ENCODE measurements at places on chromosomes 16 and 17.

DNA sequence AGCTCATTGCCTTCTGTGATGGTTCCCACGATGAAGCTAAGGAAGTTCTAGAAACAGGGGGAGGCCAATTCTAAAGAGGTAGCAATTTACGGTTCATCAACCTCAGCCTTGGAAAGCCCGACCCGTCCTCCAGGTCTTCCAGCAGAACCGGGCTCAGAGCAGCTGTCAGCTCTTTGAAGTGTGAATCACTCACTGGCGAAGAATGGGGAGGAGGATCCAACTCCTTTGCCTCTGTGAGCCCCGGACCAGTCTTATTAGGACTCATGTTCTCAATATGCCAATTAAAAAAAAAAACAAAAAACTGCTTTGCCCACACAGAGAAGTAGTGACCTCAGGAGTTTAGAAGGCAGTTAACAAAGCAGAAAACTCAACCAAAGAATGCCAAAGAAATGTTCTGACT is 31.4 kb downstream of the STX8 start:
- DNase-seq = no peak

- no peak for DNase-seq
Measured at GRCh38 chr17:35713069-35713728, 18.2 kb upstream of the RASL10B start.

DNA sequence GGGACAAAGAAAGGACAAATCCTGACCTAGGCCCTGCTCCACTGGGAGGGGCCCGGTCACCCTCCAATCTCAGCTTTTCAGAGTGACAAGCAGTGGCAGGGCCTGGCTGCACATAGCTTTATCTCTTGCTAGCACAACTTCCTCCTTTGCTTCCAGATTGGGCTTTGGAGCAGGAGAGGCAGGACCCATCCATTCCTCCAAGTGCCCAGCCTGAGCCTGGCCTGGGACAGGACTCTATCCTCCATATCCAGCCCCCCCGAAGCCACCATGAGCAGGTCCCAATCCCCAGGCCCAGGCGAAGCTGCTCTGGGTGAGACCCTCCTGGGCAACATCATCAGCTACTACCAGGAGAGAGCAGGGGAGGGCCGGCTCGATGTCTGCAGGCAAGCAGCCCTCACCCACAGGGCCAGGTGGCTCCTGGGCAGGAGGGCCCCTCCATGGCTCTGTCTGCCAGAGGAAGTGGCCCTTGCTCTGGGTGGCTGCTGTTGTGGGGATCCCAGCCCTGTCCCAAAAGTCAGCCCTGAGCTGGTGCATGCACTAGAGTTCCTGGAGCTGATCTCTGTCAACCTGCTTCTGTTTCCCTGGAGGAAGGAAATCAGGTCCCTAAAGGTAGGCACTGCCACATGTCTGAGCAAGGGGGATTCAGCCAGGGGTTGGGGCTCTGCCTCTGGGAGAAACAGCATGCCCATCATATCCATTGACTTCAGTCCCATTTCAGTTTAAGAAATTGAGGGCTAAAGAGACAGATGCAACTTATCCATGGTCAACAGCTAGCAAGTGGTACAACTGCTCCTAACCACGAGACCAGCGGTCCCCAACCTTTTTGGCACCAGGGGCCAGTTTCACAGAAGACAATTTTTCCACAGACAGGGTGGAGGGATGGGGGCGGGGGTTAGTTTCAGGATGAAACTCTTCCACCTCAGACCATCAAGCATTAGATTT is 58.9 kb downstream of the TK2 start:
- DNase-seq = no peak

- no peak for DNase-seq
Measured at GRCh38 chr16:68368301-68368888, 57.6 kb downstream of the PRMT7 start.

DNA sequence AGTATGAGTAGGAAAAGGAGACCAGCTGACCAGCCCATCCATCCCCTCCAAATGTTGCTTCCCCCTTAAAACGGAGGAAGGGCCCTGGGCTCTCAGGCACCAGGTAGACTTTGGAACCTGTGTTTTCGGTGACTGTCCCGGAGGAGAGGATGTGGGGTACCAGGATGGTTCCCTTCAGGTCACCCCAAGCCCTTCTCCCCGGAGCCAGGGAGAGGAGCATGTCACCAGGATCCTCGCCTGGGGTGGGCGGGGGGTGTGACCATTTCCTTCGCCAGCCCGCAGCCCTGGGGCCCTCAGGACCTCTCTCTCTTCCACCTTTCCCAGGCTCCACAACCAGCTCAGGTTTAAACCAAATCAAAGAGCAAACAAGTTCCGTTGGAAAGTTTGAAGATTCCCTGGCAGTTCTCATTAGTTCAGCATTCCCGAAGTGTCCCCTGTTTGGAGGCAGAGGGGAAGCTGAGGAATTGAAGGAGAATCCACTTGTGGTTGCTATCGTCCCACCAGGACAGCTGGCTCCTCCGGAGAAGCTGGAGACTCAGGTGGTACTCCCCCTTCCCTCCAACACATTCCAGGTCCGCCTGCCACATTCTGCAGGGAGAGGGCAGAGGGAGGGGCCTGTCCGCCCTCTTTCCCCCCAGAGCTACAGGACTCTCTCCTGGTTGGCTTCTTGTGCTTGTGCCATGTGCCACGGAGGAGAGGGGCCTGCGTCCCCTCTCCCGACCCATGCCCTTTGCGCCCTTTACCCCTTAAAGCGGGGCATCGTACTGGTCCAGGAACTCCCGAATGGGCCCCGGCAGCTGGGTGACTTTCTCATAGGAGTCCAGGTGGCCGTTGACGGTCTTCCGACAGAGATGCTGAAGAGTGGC is 2.0 kb downstream of the SOCS3 start:
- DNase-seq = no peak

- DNase-seq = peak; percentile 38
Measured at GRCh38 chr16:84459941-84460405, 44.5 kb downstream of the MEAK7 start.

- DNase-seq = peak; percentile 92
Measured at GRCh38 chr16:49701789-49702494, 154.0 kb downstream of the ZNF423 start.

GRCh38 chr17:79098282-79098867 is 23.8 kb downstream of the ENGASE start:
- DNase-seq = no peak

DNA sequence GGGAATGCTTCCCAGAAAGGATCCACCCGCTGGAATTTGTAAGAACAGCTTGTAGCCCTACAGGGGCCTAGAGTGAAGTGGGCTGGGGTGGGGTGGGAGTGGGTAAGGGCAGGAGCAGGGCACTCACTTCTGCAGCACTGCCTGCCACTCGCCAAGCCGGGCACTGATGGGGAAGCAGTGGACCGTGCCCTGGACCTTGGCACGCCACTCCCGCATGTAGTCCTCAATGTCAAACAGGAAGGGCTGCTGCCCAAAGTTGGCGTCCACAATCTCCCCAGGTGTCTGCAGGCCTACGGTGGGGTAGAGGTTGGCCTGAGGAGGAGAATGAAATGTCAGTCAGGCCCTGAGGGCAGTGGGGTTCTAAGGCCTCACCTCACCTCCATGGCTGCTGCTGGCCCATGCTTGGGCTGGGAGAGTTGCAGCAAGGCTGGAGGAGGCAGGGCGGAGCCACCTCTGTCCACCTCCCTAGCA is 15.7 kb upstream of the GFOD2 start:
- DNase-seq = no peak

Measured in NCI-H2171 (cell line).